ENCODE measurements at places on chromosomes 3 and 15.

DNA sequence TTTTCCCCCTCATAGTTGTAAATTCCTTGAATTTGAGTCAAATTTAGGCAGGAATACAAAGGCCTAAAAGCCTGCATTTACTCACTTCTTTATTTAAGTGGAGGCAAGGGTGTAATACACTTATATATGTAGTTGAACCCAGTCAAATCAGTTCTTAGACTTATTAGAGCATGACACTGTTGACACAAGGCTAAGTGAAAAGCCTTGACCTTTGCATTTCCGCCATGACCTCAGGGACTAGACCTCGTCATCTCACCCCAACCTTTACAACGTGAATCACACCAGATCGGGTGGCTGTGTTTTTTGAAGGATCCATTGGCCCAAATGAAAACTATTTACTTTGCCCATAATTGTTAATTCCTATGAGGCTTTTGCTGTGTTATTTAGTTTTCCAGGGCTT, 774.4 kb downstream of the ROBO1 start:
- no peak for DNase-seq

- DNase-seq = no peak
These were observed 110.6 kb downstream of the MAGI1 start for GRCh38 chr3:65928110-65928509.

GRCh38 chr3:73716418-73716817, 91.7 kb upstream of the PDZRN3 start:
- DNase-seq = no peak

- no peak for DNase-seq
These were observed 172.6 kb upstream of the UMPS start for GRCh38 chr3:124557433-124558232.

GRCh38 chr3:160963949-160964348, 141.2 kb downstream of the B3GALNT1 start:
- DNase-seq = no peak

GRCh38 chr3:52442409-52443267, 2.3 kb downstream of the SEMA3G start:
- DNase-seq = no peak

- no peak for DNase-seq
These were observed 11.3 kb upstream of the KNL1 start for GRCh38 chr15:40582726-40583246.

GRCh38 chr3:24595796-24596195, 101.1 kb upstream of the THRB start:
- DNase-seq = no peak

GRCh38 chr3:158165141-158165655, 55.3 kb downstream of the RSRC1 start:
- DNase-seq = no peak

DNA sequence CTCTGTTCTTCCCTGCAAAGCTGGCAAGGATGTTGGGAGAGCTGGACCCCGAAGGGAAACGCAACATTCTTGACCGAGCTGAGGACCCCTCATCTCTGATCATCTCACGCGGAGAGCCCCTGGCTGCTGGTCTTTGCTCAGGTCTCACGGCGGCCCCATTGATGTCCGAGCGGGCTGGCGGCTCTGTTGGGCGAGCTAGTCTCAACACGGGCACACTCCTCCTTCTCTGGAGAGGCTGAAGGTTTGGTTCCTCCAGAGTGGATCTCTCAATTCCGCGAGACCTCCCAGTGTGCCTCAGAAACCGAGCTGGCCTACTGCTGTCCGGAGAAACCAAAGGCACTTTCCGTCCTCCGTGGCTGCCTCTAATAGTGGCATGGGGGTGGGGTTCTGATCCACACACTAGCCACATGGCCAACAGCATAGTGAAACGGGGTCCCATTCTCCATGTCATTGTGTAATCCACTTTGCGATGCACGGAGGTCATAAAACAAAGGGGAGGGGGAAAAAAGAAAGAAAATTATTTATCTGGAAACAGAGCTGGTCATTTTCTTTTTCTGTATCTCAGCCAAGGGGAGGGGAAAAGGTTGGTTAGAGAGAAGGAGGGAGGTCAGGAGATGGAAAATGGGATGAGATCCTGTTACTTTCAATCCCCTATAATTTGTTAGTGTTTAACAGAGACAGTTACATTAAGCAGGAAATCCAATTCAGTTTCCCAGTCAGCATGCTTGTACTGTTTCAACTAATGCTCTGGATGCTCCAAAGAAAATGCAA, 1.3 kb downstream of the CCDC80 start:
- DNase-seq = no peak

GRCh38 chr15:50257924-50258323, 7.6 kb downstream of the HDC start:
- DNase-seq = no peak

DNA sequence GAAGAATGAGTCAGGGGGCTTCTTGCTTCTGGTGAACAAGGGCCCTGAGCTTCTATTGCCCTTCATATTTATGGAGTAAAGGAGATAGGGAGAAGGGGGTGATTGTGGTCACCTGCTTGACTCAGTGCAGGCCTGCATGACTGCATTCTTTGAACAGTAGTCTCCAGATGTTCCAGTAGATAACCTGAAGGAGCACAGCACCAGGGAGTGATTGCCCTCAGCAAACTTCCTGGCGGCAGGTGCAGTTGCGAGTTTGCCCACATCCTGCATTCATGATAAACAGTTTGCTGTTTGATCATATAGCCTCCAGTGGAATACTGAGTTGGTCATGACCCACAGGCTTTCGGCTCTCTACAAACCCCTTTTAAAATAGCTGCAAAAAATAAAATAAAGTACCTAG, 1632.7 kb downstream of the OTOL1 start:
- no peak for DNase-seq

DNA sequence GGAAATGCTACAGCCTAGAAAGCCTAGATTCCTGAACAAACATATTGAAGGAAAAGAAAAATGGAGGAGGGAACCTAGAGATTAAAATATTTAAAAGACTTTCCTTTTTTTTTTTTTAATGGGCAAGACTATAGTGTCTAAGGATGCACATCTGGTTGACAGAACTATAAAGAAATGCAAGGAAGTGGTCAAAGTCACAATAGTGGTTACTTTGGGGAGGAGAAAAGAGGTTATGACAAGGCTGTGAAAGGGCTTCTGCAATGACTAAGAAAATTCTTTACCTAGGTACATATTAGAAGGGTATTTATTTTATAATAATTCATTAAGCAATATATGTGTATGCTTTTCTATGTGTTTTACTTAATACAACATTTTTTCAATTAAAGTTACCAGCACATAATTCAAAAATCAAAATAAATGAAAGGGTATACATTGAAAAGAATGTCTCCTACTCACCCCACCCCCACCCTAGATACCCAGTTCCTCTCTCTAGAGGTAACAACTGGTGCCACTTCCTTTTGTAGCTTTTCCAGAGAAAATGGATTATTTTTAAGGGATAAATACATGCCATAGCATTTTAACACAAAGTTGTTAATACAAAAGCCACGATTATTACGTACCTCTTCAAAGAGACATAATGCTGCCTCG, 70.1 kb downstream of the HERC1 start:
- no peak for DNase-seq

- DNase-seq = no peak
These were observed 2.9 kb upstream of the FXR1 start for GRCh38 chr3:180909369-180910127.

GRCh38 chr3:115855911-115856310, 232.6 kb downstream of the GAP43 start:
- DNase-seq = no peak

DNA sequence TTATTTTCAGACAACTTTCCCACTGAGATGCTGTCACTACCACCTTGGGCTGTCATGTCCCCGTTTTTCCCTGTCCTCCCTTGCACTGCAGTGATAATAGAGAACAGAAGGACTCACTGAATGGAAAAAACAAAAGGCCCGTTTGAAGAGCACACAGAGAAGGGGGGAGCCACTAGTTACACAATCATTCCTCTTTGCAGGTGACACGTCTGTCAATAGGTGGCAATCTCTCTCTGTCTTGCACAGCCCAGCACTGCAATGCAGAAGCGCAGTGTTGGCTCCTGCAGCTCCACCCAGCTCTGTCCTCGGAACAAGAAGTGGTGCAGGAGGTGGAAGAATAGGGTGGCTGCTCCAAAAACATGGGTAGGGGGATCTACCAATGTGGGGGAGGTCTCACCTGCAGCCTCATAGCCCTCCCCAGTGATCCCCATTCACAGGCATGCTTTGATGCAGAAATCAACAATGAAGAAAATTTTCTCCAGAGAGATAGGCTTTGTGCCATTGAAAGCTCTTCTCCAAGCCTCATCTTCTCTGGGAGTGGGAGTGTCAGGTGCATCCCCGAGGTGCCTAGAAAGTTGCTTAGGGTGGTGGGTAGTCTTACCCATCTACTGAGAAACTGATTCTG, 31.8 kb downstream of the FSTL1 start:
- no peak for DNase-seq

- DNase-seq = no peak
These were observed 87.6 kb downstream of the PDCD6IP start for GRCh38 chr3:33886015-33886414.

DNA sequence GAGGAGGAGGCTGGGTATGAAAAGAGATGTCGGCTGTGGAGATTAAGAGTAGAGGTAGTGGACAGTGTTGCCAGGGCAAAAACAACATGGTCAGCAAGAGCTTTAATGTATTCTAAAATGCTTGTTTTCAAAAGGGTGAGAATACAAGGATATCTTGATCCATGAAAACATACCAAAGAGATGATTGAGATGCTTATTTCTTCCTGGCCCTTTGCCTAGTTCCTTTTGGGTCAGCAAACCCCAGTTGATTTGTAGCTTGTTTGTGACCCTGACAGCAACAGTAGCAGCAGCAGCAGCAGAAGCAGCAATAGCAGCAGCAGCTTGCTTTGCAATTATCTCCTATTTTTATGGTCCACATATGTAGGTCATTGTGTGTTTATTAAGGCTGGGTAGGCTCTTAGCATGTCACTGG, 337.3 kb downstream of the LPP start:
- no peak for DNase-seq

GRCh38 chr3:100978011-100978659, 15.1 kb downstream of the ABI3BP start:
- no peak for DNase-seq

DNA sequence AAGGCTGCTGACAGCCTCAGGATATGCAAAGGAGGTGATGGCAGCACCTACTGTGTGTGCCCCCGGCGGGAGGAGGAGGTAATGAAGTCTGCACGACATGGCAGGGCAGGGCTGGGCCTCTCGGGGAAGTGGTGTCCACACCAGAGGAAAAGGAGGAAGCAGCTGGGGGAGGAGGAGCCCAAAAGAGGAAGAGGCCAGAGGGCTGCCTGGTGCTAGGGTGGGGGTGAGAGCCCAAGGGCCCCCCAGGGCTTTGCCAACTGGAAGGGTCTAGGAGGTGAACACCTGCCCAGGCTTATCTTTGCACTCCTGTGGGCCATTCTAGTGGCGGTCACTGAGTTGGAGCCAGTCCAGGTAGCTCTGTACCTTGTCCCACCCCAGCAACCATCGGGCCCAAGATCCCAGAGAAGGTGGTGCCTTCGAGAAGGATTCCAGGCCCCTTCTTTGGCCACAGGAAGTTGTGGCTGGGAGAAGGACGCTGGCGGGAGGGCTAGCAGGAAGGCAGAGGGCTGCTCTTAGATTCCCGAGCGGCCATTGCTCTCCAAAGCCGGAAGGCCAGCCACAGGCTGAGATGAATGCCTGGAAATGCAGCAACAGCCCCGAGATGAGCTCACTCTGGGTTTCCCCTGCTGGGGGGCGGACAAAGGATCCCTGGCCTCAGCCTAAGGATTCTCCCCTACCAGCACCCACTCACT, 7.0 kb downstream of the GNAI2 start:
- DNase-seq = no peak
